Hematopoietic multipotent progenitor cell treated with erythropoietin and hydrocortisone succinate and interleukin-3 and kit ligand, for 15 days (in vitro differentiated cells): ENCODE measurements at places on chromosomes 16 and 17.
A peak's percentile ranks its signal among the peaks of the same experiment; 100 is the strongest.

- DNase-seq = no peak
These were observed 101.6 kb upstream of the TOB1 start for GRCh38 chr17:50967795-50968194.

DNA sequence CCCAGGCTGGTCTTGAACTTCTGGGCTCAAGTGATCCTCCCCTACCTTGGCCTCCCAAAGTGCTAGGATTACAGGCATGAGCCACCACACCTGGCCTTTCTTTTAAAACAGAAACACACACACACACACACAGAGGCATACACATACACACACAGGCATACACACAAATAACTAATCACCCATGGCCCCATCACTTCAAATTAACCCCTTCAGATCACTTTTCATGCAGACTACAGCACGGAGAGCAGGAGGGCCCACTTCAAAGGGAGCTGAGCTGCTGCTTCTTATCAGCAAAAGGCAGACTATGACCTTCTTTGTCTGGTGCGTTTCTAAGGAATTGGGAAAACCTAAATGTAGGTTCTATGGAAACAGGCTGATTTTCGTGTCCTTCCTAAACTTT lies 1.9 kb downstream of the CLCN7 start:
- DNase-seq = peak; percentile 9

GRCh38 chr17:82840431-82840831 lies 609 bp upstream of the ZNF750 start:
- DNase-seq = no peak

DNA sequence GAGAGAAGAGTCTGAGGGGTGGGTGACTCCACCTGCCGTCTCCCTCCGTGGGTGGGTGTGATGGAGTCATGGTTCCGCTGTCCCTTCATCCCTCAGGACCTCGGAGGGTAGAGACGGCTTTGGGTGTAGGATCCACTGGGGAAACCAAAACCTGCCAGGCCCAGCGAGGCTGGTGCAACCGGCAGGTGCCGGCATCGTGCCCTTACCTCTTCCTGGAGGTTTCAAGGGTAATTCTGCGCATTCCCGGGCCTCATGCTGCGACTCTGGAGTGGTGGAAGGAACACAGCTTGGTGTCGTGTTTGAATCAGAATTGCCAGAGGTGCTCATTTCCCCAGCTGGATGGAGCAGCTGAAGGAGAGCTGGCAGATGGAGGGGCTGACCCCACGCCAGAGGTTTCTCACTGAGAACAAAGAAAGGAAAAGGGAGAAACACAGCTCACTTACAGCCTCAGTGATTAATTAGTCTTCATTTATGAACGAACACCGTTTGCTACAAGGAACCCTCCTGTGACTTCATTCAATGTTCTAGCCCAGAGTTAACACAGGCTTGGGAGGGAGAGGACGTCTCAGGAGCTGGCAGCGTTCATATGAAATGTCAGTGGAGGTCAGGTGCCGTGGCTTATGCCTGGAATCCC lies 16.3 kb upstream of the ATP2A3 start:
- no peak for DNase-seq

DNA sequence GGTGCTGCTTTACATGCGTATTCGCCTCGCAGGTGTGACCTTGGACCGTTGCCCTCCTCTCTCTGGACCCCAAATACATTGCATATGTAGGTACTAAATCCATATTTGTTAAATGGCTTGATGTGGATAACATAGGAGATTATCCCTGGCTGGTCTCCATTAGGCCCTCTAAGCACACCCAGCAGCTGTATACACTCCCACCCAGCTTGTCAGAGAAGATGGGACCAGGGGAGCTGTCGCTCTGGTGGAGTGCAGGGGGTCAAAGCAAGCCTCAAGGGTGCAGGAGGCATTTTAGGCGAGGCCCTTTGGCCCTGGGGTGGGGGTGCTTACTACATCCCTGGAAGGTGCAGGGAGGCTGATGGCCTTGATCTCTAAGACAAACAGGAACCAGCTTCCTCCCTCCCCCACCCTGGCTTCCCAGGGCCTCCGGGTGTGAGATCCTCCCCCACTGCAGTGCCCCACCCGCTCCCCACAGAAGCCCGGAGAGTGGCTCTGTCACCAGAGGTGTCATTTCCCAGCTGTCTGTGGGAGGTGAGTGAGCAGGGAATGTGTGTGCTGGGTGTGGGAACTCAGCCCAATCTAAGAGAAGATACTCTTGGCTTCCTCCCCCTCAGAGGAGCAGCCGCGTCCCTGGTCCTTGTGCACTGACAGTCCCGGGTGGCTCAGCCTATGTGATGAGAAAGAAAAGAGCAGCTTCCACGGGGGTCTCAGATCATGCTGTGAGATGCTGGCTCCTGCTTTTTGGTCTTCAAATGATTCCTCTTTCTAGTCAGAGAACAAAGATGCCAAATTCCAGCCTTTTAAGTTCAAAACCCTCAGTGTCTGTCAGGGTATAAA lies 1.4 kb upstream of the VAMP2 start:
- peak; percentile 34 for DNase-seq

- no peak for DNase-seq
These were observed 17.8 kb downstream of the MPHOSPH6 start for GRCh38 chr16:82152196-82152595.

DNA sequence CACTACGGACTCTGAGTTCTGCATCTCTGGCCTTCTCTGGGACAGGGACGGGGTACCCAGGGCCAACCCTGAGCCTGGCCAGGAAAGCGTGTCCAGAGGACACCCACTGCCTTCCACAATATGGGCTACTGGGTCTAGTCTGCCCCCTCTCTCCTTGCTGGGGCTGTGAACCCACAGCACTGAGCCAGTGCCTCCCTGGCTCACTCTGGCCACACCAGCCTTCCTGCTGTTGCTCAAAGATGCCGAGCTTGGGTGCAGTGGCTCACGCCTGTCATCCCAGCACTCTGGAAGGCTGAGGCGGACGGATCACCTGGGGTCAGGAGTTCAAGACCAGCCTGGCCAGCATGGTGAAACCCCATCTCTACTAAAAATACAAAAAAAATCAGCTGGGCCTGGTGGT lies 24.8 kb downstream of the PITPNM3 start:
- no peak for DNase-seq

DNA sequence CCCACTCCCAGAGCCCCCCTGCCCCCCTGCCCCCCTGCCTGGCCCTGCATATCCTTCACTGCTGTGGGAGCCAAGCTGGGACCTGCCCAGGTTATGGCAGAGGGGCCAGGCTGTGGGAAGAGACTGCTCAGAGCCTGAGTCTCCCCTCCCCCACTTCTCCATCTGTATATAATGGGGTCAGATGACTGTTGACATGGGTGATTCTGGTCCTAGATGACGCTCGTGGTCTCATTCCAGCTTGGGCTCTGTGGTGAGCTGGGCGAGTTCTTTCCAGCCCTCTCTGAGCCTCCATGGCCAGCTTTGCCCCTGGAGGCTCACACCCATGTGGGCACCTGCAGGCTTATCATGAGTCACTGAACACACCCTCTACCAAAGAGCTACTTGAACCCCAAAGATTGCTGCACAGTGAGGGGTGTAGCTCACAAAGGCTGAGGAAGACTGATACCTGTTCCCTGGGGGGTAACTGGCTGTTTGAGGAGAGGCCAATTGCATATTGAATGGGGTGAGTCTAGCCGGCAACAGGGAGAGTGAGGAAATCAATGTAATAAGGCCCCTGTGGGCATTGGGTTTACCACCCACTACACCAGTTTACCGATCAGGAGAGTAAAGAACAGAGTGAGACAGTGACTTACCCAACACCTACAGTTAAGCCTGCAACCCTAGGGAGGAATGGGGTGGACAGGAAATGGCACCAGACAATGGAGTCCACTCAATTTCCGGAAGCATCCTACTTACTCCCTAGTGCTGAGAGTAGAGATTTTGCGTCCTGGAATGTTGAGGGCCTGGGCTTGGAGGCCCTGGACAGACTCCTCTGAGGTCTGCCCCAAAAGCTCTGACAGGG lies 4.2 kb upstream of the SREBF1 start:
- peak; percentile 69 for DNase-seq

- DNase-seq = no peak
These were observed 2.1 kb upstream of the C1QL1 start for GRCh38 chr17:44970136-44970741.

DNA sequence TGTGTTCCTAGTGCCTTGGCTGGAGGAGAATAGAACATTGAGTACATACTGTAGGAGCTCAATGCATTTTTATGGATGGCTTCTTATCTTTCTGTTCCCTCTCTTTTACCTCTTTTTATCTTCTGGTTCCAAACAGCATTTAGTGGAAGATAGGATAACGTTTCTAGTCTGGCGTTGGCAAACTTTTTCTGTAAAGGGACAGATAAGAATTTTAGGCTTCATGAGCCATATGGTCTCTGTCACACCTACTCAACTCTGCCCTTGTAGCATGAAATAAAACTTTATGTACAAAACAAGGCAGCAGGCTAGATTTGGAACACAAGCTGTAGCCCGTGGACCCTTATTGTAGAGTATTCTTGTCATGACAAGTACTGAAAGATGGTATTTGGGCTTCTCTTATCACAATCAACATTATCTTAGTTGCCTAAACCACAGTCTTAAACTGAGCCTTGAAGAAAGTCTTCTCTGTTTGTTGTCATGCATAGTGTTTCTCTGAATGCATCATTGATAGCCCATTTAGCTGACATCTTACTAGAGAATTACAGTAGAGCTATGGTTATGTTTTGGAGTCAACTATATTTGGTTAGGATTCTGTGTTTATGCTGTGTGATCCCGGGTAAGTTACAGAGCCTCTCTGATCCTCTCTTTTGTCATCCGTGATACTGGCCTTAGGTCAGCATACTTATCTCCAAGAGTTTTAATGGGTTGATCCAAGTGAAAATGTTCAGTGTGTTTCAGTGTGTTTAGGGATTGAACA lies 80.2 kb downstream of the HS3ST4 start:
- DNase-seq = peak; percentile 51

GRCh38 chr17:12089809-12090384 lies 69.2 kb downstream of the MAP2K4 start:
- DNase-seq = no peak

- no peak for DNase-seq
These were observed 157.4 kb upstream of the MAF start for GRCh38 chr16:79757968-79758367.

DNA sequence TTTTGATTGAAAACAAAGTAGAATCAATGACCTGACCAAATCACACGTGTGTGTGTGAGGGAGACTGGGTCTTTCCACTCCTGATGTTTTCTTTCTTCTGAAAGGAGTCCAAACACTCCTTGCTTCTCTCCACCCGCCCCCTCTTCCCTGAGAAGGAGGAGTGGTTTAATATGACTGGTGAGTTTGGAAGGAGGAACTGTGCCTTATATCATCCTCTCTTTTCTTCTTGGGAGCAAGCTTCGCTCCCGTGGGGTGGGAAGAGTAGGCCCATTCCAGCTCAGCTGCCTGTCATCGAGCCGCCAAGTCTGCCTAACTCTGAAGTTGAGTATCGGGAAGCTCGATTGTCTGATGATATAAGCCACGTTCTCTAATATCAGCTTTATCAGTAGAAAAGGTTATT lies 96.5 kb downstream of the YPEL2 start:
- DNase-seq = no peak

- peak; percentile 89 for DNase-seq
These were observed 24.8 kb upstream of the BPTF start for GRCh38 chr17:67800495-67800928.

GRCh38 chr17:64497565-64498035 lies 746 bp upstream of the POLG2 start:
- DNase-seq = no peak

GRCh38 chr16:84650062-84650991 lies 2.0 kb downstream of the KLHL36 start:
- DNase-seq = no peak

- no peak for DNase-seq
These were observed 12.9 kb downstream of the ZNF319 start for GRCh38 chr16:57987441-57988177.

GRCh38 chr17:80625627-80626026 lies 81.0 kb downstream of the RPTOR start:
- DNase-seq = no peak

GRCh38 chr16:74699666-74700065 lies 996 bp downstream of the MLKL start:
- DNase-seq = no peak

DNA sequence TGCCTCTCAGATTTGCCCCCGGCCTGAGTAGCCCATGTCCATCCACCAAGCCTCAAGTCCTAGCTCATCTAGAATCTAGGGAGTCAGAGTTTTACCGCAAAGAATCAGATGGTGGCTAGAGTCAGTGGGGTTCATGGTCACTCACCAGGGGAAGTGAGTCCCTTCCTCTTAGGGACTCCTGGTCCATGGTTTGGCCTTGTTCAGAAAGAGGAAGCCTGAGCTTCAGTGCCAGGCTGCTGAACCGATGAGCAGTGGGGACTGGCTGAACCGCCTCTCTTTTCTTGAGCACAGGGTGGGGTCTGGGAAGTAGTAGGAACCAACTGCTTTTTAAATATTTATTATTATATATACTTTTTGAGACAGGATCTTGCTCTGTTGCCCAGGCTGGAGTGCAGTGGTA lies 160.3 kb downstream of the NTN1 start:
- DNase-seq = no peak

- no peak for DNase-seq
These were observed 49.1 kb downstream of the RAB11FIP3 start for GRCh38 chr16:474420-475122.

- DNase-seq = peak; percentile 69
These were observed 17.6 kb downstream of the MAPK8IP3 start for GRCh38 chr16:1723450-1724147.

DNA sequence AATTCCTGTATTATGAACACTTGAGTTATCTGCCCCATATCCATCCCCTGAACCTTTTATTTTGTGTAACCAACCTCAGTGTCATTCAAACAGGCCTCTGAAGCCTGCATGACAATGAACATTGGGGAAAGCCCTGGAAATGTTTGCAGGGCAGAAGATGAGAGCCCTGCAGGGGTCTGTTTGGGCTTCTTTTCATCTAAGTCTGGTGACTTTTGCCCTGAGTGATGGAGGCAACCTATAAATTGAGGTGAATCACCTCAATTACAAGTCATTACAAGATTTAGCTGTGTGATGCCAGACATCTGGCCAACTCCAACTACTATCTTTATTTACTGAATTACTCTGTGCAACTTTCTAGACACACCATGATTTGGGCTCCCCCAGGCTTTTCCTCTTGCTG lies 189.2 kb downstream of the MAF start:
- no peak for DNase-seq
